ENCODE measurements at places on chromosomes 6 and 20.
A peak's percentile ranks its signal among the peaks of the same experiment; 100 is the strongest.

- no peaks in the 10 kb centered on the region for H3K27me3 ChIP-seq
- H3K4me1 ChIP-seq = no peaks in the 10 kb centered on the region
- DNase-seq = no peak
- no peak overlapping the region for H3K27ac ChIP-seq
Observed at GRCh38 chr6:71929047-71929446, 42.7 kb downstream of the RIMS1 start.

DNA sequence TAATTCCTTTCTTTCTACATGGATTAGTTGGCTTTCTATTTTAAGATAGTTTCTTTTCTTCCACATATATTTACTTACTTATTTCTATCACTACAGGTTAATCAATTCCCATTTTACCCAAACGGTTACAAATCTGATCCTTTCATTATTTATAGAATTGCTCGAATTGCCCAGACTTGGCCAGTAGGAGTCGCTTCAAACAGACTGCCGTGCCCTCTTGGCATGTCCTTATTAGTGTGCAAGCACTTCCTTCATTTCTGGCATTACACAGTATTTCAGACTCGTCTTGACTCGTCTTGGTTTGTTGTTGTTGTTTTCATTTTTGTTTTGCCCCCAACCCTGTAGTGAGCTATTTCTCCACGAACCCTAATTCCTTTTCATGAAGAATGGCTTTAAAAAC lies 74.6 kb downstream of the SAMD3 start:
- DNase-seq = no peak
- no peaks in the 10 kb centered on the region for H3K27me3 ChIP-seq
- no peaks in the 10 kb centered on the region for H3K4me1 ChIP-seq
- H3K4me3 ChIP-seq = no peak overlapping the region
- no peak overlapping the region for H3K27ac ChIP-seq

DNA sequence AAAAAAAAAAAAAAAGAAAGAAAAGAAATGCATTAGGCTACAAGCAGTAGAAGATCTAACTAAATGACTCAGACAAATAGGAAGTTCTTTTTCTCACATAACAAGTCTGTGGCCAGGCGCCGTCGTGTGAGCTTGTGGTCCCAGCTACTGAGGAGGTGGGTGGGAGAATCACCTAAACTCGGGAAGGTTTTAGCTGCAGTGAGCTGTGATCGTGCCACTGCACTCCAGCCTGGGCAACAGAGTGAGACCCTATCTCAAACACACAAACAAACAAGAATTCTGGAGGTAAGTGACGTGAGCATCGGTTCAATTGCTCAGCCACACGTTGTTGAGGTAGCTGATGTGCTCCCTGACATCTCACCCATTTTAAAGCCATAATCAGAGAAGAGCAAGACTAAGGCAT lies 37.9 kb upstream of the SLC23A2 start:
- H3K27me3 ChIP-seq = no peaks in the 10 kb centered on the region
- peak; percentile 46 for DNase-seq
- H3K4me1 ChIP-seq = peaks cover 8% of the 10 kb centered on the region
- H3K36me3 ChIP-seq = no peaks in the 10 kb centered on the region
- peak overlapping the region; percentile 10 for H3K4me3 ChIP-seq

GRCh38 chr20:38194971-38195504 lies 30.0 kb upstream of the TGM2 start:
- no peaks in the 10 kb centered on the region for H3K27me3 ChIP-seq
- H3K4me3 ChIP-seq = no peak overlapping the region
- no peak overlapping the region for H3K27ac ChIP-seq

DNA sequence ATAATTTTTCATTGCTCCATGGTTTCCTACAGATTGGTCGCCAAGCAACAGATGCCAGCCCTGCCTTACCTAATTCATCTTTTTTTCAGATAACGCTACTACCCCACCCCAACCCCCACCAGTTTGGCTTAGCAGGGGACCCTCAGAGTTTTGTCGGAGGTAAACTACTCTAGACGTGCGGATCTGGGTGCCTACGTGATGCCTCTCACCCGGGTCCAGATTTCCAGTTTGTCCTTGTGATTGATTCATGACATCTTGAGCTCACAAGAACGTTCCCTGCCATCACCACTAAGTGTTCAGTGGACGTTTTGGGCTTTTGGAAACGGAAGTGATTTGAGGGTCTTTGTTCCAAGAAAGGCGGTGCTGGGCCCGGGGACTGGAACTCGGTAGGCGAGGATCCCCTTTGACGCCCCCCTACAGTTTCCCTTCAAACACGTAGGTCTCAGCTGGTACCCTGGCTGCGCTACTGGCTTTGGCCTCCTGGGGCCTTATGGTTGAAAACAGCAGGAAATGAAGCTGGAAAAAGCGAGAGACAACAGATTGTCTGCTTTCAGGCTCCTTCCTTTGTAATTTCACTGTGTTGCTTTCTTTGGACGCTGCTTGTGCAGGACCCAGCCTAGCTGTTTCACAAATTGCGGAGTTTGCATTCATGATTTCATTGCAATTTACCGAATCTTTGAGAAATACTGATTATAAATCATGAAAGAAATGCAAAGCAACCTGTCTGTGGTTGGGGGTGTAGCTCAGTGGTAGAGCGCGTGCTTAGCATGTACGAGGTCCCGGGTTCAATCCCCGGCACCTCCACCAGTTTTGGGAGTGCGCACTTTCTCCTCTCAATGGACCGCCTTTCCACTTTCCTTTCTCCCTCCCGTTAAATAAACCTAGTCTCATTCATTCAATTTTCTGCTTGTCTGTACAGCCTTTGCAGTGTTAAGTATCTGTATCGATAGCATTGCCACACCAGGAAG lies 81.0 kb downstream of the GPX5 start:
- peak overlapping the region; percentile 79 for H3K4me3 ChIP-seq
- peaks cover 50% of the 10 kb centered on the region for H3K27me3 ChIP-seq
- DNase-seq = peak; percentile 50

DNA sequence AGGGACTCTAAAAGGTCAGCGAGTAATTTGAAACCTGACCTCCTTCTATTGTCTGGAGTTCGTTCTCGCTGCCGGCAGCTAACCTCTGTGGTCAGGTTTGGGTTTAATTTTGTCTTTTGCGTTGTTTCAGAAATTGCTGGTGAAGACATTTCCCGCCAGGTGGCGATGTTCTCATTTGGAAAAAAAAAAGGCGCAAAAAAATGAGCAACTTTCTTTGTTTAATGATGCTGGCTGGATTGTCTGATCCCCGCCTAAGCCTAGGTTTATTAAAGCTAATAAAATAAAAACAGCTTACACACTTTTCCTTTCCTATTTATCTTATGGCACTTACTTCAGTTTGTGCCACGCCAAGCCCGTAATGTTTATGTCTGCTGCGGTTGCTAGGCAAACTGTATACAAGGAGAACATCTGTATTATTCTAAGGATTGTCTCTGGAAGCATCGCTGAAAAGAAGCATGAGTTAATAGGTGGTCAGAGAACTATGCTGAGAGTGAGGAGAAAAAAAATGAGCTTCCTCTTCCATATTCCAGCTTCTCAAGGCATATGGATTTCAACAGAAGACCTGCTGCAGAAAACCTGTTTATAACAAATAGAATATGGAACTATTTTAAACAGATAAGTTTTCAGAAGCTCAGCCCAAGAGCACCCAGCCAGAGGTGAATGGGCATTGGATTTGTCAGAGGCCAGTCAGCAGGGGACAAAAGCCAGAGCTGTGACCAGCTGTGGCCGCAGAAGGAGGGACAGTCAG lies 205.7 kb downstream of the DOK5 start:
- DNase-seq = peak; percentile 12
- H3K27ac ChIP-seq = no peak overlapping the region
- H3K4me3 ChIP-seq = no peak overlapping the region
- no peaks in the 10 kb centered on the region for H3K4me1 ChIP-seq
- no peaks in the 10 kb centered on the region for H3K36me3 ChIP-seq

DNA sequence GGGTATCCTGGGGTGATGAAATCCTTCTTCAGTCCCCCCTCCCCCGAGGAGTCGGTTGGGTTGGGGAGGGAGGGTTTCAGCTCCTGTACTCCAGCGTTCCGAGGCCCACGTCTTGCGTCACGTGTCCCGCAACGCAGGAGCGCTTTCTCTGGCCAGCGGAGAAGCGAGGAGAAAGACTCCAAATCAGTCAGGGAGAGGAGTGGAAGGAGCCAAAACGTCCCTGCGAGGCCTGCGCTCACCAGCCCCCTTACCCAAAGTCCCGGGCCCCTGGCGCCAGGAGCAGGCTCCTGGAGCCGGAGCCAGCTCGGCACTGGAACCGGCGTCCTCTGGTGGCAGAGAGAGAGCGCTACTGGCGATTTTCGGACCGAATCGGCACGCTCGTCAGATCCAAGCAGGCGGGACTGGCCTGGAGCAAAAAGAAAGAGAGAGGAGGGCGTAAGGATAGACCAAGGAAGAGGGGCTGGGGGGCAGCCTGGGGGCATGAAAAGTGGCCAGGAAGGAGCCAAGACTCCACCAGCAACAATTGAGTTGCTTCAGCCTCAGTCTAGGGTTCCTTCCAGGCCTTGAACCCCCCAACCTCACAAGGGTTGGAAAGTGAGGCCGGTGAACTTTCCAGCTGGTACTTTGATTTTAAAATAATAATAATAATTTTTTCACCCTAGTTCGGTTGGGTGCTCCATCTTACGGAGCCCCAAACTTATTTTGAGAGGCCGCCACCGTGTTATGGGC lies at the start of gene GNAS:
Gene GNAS (plus strand): TSS at position 174 of the 729 bp plus-strand sequence.
- H3K4me3 ChIP-seq = peak within 1 kb of the TSS; percentile 87
- no peak within 1 kb of the TSS for H3K27ac ChIP-seq
- peaks cover 61% of the 10 kb centered on the region for H3K27me3 ChIP-seq
- no peaks in the 10 kb centered on the region for H3K36me3 ChIP-seq

- peaks cover 10% of the 10 kb centered on the region for H3K36me3 ChIP-seq
- H3K4me3 ChIP-seq = no peak overlapping the region
- DNase-seq = no peak
- peaks cover 45% of the 10 kb centered on the region for H3K4me1 ChIP-seq
- H3K27ac ChIP-seq = no peak overlapping the region
Observed at GRCh38 chr6:90420500-90420899, 123.9 kb upstream of the BACH2 start.

GRCh38 chr6:20192625-20193024 lies 19.6 kb downstream of the MBOAT1 start:
- peaks cover 12% of the 10 kb centered on the region for H3K4me1 ChIP-seq
- no peaks in the 10 kb centered on the region for H3K36me3 ChIP-seq
- no peak for DNase-seq
- no peak overlapping the region for H3K27ac ChIP-seq
- H3K4me3 ChIP-seq = no peak overlapping the region

DNA sequence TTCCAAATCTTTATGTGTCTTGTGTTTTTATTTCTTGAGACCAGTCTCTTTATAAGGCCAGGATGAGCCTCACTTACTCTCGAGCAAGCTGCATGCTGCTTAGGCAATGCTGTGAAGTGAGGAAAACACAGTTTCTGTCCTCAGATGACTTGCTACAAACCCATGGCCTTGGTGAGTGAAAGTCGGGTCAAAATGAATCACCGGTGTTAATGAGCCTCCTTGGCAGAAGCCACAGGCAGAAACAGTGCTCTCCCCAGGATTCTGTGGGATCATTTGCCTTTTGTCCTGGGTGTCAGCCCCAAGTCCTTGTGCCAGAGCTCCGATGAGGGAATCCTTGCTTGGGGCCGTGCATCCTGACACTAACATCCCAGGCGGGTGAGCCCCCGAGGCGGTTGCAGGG lies 482.5 kb downstream of the QKI start:
- no peak overlapping the region for H3K27ac ChIP-seq
- no peak overlapping the region for H3K4me3 ChIP-seq
- H3K27me3 ChIP-seq = no peaks in the 10 kb centered on the region
- no peak for DNase-seq
- no peaks in the 10 kb centered on the region for H3K4me1 ChIP-seq
- H3K36me3 ChIP-seq = no peaks in the 10 kb centered on the region

DNA sequence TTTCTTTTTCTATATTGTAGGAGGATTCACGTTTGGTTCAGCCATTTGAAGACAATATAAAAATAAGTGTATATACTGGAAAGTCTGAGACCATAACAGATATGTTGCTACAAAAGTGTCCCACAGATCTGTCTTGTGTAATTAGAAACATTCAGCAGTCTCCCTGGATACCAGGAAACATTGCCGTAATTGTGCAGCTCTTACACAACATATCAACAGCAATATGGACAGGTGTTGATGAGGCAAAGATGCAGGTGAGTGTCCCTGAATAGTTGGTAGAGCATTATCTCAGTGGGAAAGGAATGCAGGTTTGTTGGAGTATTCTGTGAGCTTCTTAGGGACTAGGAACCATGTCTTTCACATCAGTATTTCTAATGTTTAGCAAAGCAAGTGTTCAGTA lies 18.3 kb upstream of the ADGRF4 start:
- H3K4me1 ChIP-seq = no peaks in the 10 kb centered on the region
- H3K27me3 ChIP-seq = peaks cover 14% of the 10 kb centered on the region
- no peak overlapping the region for H3K4me3 ChIP-seq
- no peak for DNase-seq

- no peaks in the 10 kb centered on the region for H3K36me3 ChIP-seq
- peaks cover 7% of the 10 kb centered on the region for H3K27me3 ChIP-seq
- peaks cover 19% of the 10 kb centered on the region for H3K4me1 ChIP-seq
- peak overlapping the region; percentile 53 for H3K4me3 ChIP-seq
- peak; percentile 12 for DNase-seq
Observed at GRCh38 chr6:148780918-148781436, 34.1 kb downstream of the UST start.

Data from activated T-cell treated with anti-CD3 and anti-CD28 coated beads, Interleukin-2, amount 50 U/mL, for 72 hours (primary cell).